NCI-H1930 (cell line): ENCODE measurements at places on chromosomes 1 and 21.

DNA sequence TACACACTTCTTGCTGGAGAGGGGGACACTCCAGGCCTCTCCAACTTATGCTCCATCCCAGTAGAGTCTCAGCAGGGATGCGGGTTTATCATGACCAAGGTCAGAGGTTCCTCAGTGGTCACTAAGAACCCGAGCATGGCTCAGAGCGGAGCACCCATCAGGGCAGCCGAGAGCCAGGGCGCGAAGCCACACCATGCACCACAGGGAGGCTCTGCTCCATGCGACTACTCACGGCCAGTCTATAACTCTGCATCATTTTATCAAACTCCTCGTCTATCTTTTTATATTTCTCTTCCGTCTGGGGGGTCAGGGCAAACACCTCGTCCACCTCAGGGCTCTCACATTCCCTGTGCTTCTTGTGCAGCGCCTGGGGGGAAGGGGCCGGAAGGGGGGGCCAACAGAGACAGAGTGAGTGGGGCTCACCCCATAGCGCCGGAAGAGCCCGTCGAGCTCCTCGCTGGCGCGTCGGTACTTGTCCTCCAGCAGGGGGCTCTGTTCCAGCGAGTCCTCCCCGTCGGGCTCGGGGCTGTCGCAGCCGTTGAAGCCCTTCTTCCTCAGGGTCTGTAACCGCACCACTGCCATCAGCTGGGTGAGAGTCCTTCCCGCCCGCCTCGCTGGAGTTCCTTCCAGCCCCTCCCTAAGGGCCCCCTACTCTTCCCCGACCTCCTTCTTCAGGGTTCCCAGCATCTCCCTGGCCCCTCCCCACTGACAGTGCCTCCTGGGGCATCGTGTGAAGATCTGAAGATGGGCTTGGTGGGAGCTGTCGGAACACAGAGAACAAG, 20.0 kb downstream of the MEF2D start:
- DNase-seq: peak; percentile 18

GRCh38 chr1:95407886-95408291, 173.9 kb downstream of the RWDD3 start:
- no peak for DNase-seq

- DNase-seq: no peak
These were observed 166.9 kb downstream of the TNFSF18 start for GRCh38 chr1:172883844-172884243.

- DNase-seq: no peak
These were observed 33.3 kb downstream of the TMEM51 start for GRCh38 chr1:15186846-15187151.

DNA sequence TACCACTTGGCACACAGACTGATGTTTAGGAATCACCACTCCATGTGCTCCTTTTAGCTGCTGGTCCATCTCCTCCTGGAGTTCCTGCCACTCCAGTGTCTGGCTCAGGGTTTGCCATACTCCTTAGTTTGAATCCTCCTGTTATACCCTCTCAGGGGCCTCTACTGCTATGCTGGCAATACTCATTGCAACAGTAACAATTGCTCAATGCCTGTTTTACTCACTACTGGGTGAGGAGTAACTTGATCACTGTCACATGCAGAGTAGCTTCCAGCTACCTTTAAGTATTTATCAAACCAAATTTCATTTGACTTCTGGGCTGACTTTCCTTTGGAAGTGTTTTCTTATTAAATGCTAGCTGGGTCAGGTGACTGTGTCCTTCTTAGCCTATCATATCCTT, 107.2 kb upstream of the WLS start:
- no peak for DNase-seq

GRCh38 chr21:29775462-29775861, 164.3 kb downstream of the GRIK1 start:
- no peak for DNase-seq

DNA sequence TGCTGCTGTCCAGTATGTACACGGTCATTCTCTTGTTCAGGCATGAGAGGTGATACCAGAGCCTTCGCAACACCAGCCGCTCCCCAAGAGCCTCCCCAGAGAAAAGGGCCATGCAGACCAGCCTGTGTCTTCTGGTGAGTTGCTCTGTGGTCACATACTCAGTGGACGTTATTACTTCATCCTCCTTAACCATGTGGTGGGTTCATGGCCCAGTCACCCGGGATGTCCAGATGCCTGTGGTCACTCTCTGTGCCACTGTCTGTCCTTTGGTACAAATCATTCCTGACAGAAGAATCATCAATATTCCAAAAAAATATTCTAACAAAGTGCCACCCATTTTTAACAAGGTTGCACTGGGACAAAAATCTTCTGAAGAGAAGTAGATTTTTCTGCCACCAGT, 8.8 kb upstream of the ZNF124 start:
- no peak for DNase-seq

DNA sequence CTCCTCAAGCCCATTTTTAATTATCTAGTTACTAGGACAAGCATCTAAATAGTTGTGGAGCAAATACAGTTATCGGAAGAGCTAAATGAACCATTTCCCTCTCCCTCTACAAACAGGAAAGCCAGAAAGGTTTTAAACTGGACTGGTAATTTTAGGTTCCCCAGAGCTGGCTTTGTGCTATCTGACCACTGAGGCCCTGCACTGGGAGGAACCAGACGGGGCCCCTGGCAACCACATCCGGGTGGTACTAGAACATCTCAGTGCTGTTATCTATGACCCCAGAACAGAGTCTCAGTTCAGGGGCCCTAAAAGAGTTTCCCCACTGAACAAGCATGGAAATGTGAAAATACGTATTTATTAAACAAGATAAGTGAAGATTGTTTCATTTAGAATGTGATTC, 7.7 kb upstream of the RSPH1 start:
- DNase-seq: no peak

DNA sequence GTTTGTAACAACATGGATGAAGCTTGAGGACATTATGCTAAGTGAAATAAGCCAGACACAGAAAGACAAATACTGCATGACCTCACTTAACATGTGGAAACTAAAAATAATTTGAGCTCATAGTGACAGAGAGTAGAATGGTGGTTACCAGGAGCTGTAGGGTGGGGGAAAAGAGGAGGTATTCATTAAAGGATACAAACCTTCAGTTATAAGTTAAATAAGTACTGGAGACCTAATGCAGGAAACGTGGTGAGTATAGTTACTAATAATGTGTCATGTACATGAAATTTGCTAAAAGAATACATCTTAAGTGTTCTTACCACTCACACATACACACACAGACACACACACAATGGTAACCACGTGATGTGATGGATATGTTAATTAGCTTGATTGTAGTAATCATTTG, 86.7 kb downstream of the NGF start:
- no peak for DNase-seq

GRCh38 chr1:246565751-246566127, 322 bp downstream of the TFB2M start:
- DNase-seq: no peak

DNA sequence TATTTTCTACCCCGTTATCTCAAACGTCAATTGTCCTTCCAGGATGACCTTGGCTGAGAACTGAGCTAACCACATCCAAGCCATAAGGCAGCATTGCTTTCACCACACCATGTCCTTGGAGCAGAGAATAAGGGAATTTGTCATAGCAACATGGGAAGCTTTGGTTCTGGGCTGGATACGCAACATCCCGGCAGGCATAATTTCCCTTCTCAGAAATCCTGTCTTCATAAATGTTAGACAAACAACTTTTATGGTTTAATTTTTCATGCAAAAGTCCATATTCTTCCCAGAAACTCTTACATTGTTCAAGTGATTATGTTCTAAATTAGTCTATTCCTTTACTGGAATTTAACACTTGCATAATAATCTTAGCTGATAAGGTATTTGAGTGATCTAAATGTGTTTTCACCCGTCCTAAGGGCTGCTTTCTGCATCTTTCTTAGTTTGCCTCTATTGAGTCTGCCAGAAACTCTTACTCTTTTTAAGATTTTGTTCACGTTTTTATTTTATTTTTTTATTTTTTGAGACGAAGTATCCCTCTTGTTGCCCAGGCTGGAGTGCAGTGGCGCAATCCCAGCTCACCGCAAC, 51.8 kb downstream of the KCNJ15 start:
- no peak for DNase-seq

DNA sequence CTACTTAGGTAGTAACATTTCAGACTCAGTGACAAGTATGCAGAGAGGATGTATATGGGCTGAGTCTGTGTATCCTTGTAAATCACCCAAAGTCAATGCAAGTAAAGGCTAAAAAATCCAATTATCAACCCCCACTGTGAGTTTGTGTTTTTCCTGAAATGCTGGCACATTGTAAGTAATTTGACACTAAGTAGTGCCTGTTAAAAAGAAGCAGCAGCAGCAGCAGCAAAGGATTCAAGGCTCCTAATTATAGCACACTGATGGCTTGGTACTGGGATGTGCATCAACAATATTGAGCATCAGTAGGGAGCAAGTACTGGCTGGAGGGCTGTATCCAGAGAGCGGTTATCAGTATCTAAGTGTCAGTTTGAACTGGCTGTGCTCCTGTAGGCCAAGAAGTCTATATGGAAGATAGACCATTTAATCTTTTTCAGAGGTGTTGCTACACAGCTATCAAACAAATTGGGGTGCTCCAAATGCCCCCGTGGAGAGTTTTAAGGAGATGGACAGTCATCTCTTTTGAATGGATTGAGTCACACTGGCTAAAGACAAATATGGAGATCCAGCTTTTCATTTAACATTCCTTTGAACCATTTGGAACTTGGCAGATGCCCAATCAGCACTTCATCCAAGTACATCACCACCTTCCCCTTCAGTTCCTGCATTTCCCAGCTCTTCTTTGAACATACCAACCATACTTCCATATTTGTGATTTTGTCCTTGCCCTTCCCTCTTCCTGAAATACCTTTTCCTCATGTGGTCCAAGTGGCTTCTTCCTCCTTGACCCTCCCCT, 241.2 kb upstream of the ST6GALNAC5 start:
- DNase-seq: no peak

- DNase-seq: no peak
These were observed 52.5 kb upstream of the USH2A start for GRCh38 chr1:216475659-216476276.

GRCh38 chr1:184593597-184593996, 161.1 kb downstream of the EDEM3 start:
- no peak for DNase-seq

GRCh38 chr1:174407665-174408064, 40.1 kb upstream of the GPR52 start:
- no peak for DNase-seq

DNA sequence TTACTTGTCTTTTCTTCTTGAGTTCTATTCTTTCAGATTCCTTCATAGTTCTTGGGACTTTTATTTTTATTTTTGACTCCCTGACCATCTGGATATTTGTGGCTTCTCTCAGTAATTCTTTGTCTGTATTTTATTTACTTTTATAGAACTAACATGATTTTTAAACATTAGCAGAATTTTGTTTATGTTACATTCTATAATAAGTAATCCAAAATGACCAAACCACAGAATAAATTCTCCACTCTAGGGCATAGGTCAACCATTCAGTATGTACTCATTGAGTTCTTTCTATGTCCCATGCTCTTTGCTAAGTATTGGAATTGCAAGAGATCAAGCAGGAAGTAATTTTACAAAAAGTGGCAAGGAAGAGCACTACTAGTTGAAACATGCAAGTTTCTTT, 969.0 kb downstream of the TTLL7 start:
- DNase-seq: no peak

DNA sequence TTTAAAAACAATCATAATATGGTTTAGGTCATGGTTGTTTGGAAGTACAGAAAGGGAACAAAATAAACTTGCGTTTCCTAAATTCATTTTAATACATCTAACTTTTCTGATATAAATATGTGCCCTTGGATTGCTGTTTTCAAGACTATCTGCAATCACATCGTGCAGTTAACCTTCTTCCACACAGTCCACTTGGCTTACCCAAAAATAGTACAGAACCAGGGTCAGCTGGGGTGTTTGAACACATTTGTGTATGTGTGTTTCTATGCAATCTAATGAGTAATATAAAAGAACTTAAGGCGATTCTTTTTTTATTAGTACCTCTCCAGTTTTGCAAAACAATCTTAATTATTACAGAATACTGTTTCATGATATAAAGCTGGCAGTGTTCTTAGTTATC, 19.9 kb downstream of the SAMSN1 start:
- DNase-seq: no peak

GRCh38 chr1:156295391-156295947, at the start of gene GLMP:
Gene GLMP (minus strand): TSS chr1:156295679. CDS start chr1:156295645, 34 bp downstream.
- peak; percentile 16 for DNase-seq

DNA sequence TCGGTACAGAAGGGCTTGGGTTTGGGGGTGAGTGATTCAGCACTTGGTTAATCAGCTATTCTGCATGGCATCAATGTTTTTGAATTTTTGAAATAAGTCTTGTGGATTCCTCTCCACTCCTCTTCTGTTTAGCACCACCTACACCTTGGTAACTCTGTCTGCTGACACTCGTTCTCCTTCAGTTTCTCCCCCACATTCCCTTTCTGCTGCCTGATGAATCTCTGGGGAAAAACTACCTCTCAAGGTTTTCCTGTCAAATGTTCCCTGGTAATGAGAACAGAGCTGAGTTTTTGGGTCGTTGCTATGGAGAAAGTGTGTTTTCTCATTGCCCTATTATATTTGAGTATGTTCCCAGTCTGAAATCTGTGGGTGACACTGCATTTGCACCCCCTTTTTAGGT, 108.2 kb downstream of the GABPA start:
- DNase-seq: no peak

GRCh38 chr1:101884621-101885020, 112.1 kb downstream of the OLFM3 start:
- no peak for DNase-seq

- DNase-seq: no peak
These were observed 860.4 kb downstream of the PLA2G4A start for GRCh38 chr1:187689129-187689528.

GRCh38 chr21:45455674-45456583, 51.0 kb downstream of the COL18A1 start:
- DNase-seq: no peak

- no peak for DNase-seq
These were observed 4.3 kb upstream of the S100A9 start for GRCh38 chr1:153353226-153353947.

DNA sequence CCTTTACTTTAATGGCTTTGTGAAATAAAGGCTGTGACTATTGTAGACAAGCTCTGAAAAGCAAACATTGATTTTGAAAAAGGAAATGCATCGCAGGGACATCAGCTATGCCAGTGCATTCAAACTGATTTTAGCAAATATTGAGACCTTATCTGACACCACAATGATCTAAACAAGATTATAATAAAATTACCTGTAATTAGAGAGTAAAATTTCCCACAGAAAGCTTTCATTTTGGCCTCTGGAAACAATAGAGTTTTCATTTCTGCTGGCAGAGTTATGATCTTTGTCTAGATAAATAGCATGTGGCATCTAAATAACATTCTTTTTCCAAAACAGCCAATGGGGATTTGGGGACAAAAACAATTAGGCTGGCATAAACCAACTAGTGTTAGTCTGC, 650.4 kb upstream of the PRMT6 start:
- no peak for DNase-seq

GRCh38 chr1:155170806-155171205, 2.3 kb downstream of the KRTCAP2 start:
- DNase-seq: no peak

GRCh38 chr21:27807596-27807995, 840.7 kb upstream of the ADAMTS5 start:
- DNase-seq: no peak

GRCh38 chr1:199205740-199206441, 567.1 kb downstream of the PTPRC start:
- no peak for DNase-seq
